ENCODE measurements at places on chromosomes 7 and 10. TPM values are rescaled to one million over a fixed set of nuclear protein-coding genes. Genes with fewer than 3 reads are reported as not detected.

The SRRM3 gene
- 4.6 TPM for total RNA-seq

The HEPACAM2 gene
- total RNA-seq = not detected

DNA sequence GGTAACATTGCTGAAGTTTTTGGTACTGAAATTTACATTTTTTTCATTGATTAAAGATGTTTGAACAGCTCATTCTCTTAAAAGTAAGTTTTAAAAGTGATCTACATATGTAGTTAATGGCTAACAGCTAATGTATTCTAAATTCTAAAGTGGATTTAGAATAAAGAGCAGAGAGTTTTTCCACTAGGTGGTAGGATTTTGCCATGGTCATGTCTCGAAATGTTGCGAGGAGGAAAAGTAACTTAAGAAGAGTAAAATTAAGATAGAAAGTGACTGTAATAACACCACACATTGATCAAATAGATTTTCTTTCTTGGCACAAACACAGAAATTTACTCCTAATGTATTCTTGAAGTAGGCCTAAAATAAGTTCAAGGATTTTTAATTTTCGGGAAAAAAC is 19.8 kb downstream of the LSMEM1 start:
- DNase-seq = no peak

GRCh38 chr10:74088722-74089121 is 61.9 kb downstream of the AP3M1 start:
- no peak for DNase-seq

GRCh38 chr7:112067200-112067599 is 139.0 kb downstream of the DOCK4 start:
- no peak for DNase-seq

DNA sequence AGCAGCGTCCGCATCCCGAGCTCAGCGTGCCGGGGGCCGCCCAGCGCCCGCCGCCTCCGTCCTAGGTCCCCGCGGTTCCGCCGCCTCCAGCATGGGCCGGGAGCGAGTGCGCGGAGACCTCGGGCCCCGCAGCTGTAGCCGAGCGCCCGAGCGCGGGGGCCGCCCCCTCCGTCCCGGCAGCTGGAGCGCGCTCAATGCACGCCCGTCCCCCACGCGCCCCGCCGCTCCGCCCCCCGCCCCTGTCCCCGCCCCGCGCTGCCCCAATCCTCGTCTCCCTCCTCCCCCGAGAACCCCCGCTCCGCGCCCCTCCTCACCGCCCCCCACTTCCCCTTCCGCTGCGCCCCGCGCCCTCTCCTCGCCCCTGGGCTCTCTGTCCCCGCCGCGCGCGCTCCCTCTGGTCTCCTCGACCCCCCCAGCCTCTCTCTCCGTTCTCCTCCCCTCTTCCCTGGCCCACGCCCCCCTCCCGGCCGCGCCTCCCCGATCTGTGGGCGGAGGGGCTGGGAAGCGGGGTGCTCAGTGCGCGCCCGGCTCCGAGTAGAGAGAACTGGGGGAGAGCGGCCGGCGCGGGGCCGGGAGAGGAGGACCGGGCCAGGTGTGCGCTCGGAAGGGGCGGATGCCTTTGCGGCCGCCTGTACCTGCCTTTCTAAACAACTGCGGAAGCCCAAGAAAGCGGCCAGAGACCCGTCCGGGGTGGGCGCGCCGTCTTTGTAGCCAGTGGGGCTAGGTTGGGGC is at the start of gene VIPR2:
TSS of gene VIPR2 (minus strand) at position 110 of the 732 bp plus-strand sequence. CDS start at position 14, 96 bp downstream.
- peak; percentile 57 for DNase-seq

GRCh38 chr10:60948851-60949250 is 4.9 kb upstream of the RHOBTB1 start:
- DNase-seq = no peak

All from neural progenitor cell (in vitro differentiated cells).